ENCODE measurements at places on chromosomes 4 and X.

- no peak overlapping the region for H3K27ac ChIP-seq
- H3K36me3 ChIP-seq, result no peaks in the 10 kb centered on the region
- H3K4me1 ChIP-seq, result no peaks in the 10 kb centered on the region
Measured at GRCh38 chr4:175745329-175745728, 66.7 kb downstream of the GPM6A start.

DNA sequence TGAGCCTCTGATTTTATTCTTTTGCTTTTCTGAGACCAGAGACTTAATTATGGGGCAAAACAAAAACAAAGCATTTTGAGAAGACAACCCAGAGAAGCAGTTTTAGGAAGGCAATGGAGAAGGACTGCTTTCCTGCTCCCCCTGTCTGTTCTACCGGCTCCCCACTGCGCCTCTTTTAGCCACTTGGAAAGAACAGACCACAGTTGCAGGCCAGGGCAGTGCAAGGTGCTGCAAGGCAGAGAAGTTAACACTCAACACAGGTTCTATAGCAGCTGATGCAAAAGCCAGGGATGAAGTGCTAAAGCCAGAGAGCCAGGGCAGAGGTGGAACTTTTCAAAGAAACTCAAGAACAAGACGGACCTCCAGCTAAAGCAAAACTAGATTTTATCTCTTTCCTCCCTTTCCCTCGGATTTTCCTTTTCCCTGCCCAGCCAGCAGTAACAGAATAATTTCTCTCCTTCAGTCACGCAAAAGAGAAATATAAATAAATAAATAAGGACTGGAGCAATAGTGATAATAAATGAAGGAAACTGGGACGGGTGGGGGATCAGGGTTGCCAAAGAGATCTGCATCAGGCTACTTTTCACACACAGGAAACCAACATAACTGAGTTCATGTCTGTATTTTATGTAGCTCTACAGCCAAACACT is 10.4 kb downstream of the SH3RF1 start:
- no peak for DNase-seq
- H3K4me3 ChIP-seq, result no peak overlapping the region
- H3K27ac ChIP-seq, result no peak overlapping the region
- H3K4me1 ChIP-seq, result no peaks in the 10 kb centered on the region
- H3K27me3 ChIP-seq, result peaks cover 32% of the 10 kb centered on the region

GRCh38 chrX:97328853-97329390 is 445.2 kb downstream of the RPA4 start:
- H3K27ac ChIP-seq, result no peak overlapping the region
- no peaks in the 10 kb centered on the region for H3K27me3 ChIP-seq
- no peak overlapping the region for H3K4me3 ChIP-seq
- peaks cover 2% of the 10 kb centered on the region for H3K4me1 ChIP-seq
- H3K36me3 ChIP-seq, result no peaks in the 10 kb centered on the region

DNA sequence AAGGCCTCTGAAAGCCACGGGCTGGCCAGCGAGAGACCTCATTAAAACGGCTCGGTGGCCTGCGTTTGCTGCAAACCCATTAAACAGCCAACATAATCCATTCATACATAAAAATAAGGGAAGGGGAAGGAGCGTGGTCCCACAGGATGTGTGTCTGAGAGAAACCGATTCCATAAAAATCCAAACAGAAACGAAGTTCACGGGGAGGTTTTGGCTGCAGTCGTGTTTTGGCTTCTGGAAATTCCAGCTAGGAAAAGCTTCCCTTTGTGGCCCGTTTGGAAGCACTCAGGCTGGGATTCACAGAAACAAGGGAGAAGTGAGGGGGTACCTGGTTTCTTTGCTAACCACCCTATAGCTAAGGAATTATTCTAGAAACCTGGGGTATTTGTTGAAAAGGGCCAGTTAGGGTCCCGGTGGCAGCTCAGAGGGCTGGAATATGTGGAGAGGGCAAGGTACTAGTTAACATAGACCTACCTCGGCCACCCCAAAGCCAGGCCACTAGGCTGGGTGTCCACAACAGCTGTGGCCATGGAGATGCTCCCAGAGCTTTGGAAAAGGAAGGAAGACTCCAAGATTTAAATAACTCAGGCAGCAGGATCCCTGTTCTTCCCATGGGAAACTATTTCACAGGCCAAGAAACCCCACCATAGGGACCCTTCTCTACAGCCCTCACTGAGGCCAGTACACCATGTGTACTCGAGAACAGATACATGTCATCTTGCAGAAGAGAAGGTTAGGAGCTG is 166.8 kb downstream of the BCOR start:
- H3K4me3 ChIP-seq, result no peak overlapping the region
- DNase-seq, result no peak
- no peaks in the 10 kb centered on the region for H3K36me3 ChIP-seq
- no peaks in the 10 kb centered on the region for H3K4me1 ChIP-seq
- no peak overlapping the region for H3K27ac ChIP-seq

GRCh38 chr4:90112715-90113114 is 14.5 kb upstream of the CCSER1 start:
- no peaks in the 10 kb centered on the region for H3K27me3 ChIP-seq
- no peak overlapping the region for H3K4me3 ChIP-seq
- H3K36me3 ChIP-seq, result no peaks in the 10 kb centered on the region

DNA sequence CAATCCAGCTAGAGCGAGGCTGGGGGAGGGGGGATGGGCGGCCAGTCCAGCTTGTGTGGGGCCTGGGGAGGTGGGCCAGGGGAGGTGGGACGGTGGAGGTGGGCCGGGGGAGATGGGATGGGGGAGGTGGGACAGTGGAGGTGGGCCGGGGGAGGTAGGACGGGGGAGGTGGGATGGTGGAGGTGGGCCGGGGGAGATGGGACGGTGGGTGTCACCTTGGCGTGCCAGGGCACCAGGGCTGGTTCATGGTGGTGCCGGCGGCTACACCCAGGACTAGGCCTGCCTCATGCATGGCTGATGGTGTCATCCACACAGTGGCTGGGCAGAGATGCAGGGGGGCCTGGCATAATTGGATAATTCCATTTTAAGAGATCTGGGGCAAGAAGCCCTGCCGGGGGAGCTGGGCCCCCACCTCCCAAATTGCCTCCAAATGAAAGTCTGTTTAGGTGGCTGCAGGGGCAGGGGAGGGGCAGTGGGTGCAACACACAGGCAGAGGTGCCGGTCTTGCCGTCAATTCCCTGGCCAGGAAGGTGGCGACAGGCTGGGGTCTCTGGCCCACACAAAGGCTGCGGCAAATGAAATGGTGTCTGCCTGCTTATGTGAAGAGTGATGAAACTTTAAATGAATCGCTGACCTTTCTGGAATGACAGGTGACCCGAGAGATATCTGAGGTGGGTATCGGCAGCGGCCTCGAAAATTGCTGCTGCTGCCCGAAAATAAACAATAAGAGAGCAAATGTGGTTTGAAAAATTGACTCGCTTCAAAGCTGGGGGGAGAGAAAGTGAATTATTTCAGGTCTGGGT is 82.1 kb downstream of the FAM53A start:
- H3K4me1 ChIP-seq, result no peaks in the 10 kb centered on the region
- no peak for DNase-seq

DNA sequence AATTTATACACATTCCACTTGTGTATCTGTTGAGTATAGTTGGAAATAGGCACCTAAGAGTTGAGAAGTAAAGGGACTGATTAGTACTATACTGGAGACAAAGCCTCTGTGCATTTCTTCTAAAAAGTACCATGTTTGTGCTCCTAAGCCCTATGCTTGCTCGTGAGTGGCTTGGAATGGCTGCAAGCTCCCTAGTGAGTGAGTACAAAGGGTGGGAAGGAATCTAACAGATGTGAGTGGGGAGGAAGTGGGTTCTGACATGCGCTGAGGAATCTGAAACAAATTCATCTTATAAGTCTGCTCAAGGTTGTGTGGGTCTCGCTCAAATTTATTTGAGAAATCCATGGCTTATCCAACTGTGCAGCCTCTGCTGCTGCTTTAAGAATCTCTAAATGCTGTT is 13.3 kb downstream of the SPCS3 start:
- no peak for DNase-seq
- H3K27me3 ChIP-seq, result no peaks in the 10 kb centered on the region
- peaks cover 9% of the 10 kb centered on the region for H3K4me1 ChIP-seq
- H3K27ac ChIP-seq, result no peak overlapping the region

DNA sequence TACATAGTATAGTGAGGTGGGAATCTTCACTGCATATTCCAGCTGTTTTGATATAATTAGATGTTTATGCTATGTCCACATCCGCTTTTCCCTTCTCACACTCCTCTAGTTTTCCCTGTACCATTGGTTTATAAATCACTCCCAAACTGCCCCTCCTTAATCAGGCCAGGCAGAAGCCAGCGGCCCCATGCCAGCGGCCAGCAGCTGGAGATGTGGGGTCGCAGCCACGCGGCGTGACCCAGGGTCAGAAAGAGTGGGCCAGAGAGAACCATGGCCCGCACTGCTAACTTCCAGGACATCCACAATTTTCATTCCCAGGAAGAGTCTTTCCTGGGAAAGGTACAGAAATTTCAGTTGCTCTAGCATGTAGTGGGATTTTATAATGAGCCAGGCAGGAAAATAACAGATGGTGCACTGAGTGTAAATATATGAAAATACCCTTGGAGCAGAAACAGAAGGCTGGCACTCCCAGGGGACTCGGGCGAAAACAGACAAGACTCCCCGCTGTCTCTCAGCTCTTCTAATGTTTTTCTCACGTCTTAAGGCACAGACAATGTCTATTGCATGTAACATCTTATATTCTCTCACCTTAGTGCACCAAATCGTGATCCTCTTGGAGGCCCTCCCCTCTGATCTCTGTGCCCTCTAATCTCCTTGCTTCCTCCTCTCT is 145.9 kb upstream of the ZFP42 start:
- DNase-seq, result no peak
- H3K27me3 ChIP-seq, result no peaks in the 10 kb centered on the region
- no peaks in the 10 kb centered on the region for H3K4me1 ChIP-seq

GRCh38 chr4:17265139-17265538 is 246.8 kb downstream of the QDPR start:
- H3K27ac ChIP-seq, result no peak overlapping the region
- no peak overlapping the region for H3K4me3 ChIP-seq
- H3K27me3 ChIP-seq, result peaks cover 9% of the 10 kb centered on the region
- no peaks in the 10 kb centered on the region for H3K36me3 ChIP-seq

GRCh38 chr4:1297456-1298325 is 8.0 kb downstream of the MAEA start:
- DNase-seq, result no peak
- no peaks in the 10 kb centered on the region for H3K27me3 ChIP-seq
- peaks cover 12% of the 10 kb centered on the region for H3K4me1 ChIP-seq
- H3K27ac ChIP-seq, result no peak overlapping the region
- H3K36me3 ChIP-seq, result peaks cover 30% of the 10 kb centered on the region

DNA sequence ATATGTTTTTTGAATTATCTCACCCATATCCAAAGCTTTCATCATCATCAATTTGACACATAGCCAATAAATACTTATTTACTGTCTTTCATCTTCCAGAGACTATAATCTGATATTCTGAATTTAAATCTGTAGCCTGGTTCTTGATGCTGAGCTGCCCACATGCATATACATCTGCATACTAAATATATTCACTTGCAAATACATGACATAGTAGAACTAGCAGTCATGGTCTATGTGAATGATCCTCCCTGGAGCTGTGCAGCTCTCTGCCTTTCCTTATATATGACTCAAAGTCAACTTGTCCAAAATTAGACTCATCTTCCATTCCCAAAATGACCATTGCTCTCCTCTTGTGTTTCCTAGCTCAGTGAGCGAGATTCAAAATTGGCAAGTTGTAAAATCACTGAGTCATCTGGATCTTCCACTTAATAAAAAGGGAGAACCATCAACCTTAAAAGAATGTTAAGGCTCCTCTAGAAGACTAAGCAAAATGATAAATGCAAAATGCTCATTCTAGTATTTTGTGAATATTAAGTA is 448.2 kb downstream of the PPARGC1A start:
- no peaks in the 10 kb centered on the region for H3K4me1 ChIP-seq
- H3K27me3 ChIP-seq, result no peaks in the 10 kb centered on the region
- no peak for DNase-seq
- no peaks in the 10 kb centered on the region for H3K36me3 ChIP-seq
- no peak overlapping the region for H3K27ac ChIP-seq
